Omental fat pad (tissue), 4 donors: ENCODE measurements at places on chromosomes 7 and 10. TPM values are rescaled to one million over a fixed set of nuclear protein-coding genes. Genes with fewer than 3 reads are reported as not detected.

The CPVL gene
- 25.1 TPM for total RNA-seq

DNA sequence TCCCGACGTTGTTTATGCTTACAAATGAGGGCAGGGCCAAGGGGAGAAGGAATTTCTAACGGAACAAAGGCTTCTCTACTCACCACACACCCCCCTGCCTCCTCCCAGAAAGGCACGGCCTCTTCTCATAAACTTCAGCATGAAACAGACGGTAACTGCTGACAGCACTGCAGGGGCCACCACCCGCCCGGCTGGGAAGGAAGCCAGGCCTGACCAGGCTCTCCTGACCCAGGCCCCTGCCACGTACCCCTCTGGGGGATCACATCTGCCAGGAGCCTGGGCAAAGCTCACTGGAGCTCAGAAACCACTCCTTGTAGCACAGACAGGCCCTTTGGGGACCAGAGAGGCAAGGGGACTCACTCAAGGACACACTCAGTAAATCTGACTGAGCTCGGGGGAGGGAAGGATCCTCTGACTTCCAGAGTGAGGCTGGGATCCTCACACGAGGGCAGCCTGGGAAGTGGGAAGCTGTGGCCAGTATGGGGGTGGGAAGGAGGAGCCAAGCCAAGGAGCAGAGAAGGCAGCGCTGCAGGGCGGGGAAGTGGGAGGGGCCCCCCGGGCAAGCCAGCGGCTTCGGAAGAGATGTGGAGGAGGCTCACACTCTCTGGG, 46.1 kb downstream of the ZCCHC24 start:
- DNase-seq = peak; percentile 64

DNA sequence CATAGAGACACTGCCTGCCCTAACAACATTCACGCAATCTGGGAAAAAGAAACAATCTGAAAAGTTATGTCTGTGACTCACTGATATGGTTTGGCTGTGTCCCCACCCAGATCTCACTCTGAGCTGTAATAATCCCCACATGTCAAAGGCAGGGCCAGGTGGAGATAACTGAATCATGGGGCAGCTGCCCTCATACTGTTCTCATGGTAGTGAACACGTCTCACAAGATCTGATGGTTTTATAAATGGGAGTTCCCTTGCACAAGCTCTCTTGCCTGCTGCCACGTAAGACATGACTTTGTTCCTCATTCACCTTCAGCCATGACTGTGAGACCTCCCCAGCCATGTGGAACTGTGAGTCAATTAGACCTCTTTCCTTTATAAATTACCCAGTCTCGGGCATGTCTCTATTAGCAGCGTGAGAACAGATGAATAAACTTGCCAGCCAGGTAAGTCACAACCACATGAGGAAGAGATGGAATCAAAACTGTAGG, 341.5 kb upstream of the AOAH start:
- DNase-seq = no peak

DNA sequence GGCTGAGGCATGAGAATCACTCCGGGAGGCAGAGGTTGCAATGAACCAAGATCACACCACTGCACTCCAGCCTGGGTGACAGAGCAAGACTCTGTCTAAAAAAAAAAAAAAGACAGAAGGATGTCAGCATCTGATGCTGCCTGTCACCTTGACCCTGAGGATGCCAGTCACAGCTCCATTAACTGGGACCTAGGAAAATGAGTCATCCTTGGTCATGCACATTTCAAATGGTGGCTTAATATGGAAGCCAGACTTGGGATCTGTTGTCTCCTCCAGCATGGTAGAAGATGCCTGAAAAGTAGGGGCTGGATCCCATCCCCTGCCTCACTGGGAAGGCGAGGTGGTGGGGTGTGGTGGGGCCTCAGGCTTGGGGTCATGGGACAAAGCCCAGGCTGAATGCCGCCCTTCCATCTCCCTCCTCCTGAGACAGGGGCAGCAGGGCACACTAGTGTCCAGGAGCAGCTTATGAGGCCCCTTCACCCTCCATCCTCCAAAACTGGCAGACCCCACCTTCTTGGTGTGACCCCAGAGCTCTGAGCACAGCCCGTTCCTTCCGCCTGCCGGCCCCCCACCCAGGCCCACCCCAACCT, 1.3 kb downstream of the NOS3 start:
- DNase-seq = no peak

GRCh38 chr10:102504976-102505300, 1.2 kb downstream of the SUFU start:
- no peak for DNase-seq

- DNase-seq = no peak
These were observed 17.4 kb upstream of the PRKAG2 start for GRCh38 chr7:151894111-151895007.

- no peak for DNase-seq
These were observed 8.8 kb downstream of the AASS start for GRCh38 chr7:122135275-122135674.

The HHEX gene
- 1.7 TPM for total RNA-seq

The SFXN2 gene
- 5.5 TPM for total RNA-seq
